ENCODE measurements at places on chromosomes 3 and 15.

DNA sequence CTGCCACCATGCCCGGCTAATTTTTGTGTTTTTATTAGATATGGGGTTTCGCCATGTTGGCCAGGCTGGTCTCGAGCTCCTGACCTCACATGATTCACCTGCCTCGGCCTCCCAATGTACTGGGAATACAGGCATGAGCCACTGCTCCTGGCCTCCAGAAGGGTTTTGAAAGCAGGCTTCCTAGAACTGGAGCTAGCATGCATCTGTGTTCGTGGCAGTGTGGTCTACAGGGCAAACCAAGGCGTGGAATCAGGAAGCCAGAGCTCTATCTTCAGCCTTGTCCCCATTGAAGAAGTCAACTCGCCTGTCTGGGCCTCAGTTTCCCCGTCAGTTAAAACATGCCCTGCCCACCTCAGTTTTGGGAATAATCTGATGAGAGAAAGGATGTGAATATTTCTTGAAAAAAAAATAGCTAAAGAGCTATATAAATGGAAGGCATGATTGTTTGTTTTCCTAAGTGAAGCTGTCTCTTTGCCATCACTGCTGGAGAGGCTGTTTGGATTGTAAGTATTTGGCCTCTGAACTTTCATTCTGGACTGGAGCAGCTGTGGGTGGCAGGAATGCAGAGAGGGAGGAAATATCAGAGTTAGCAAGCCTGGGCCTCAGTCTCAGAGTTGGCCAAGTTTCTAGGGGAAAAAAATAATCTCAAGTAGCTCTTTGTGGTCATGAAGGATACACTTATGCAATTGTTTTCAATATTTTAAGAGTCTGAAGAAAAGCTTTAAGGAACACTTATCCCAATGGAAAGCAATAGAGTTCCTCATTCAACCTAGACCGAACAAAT, 36.5 kb upstream of the UACA start:
- DNase-seq, result no peak

DNA sequence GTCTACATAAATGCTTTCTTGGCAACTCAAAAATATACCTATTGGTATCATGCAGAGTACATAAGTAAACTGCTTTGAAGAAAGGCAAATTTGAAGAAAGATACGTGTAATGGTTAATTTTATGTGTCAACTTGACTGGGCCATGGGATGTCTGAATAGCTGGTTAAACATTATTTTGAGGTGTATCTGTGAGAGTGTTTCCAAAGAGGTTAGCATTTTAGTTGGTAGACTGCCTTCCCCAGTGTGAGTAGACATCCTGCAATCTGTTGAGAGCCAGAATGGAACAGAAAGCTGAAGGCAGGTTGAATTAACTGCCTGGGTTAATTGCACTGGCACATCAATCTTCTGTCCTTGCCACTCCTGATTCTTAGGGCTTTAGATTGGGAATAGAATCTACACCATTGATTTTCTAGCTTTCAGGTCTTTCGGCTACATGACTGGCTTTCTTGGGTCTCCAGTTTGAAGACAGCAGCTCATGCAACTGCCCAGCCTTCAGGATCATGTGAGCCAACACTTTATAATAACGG, 98.3 kb downstream of the CMSS1 start:
- DNase-seq, result no peak

DNA sequence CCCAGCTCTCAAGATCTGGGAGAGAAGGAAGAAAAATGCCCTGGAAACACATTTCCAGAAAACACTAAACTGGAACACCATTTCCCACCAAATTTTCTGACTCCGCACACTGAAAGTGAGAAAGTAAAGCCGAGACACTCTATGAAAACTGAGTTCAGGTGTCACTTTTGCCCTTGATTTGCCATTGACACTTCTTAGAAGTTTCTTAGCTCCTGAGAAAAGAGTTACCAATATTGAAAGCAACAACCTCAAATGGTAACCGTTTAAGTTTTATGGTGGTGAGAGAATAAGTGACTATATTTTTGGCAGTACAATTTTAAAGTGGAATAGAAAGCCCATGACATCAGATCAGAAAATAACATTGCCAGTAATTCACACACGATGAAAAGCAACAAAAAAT, 39.0 kb downstream of the CD86 start:
- DNase-seq, result no peak

- no peak for DNase-seq
Observed at GRCh38 chr3:33181229-33181628, 37.4 kb downstream of the SUSD5 start.

GRCh38 chr15:39668457-39668856, 87.6 kb downstream of the THBS1 start:
- no peak for DNase-seq

GRCh38 chr3:71011565-71012287, 571.8 kb downstream of the FOXP1 start:
- DNase-seq, result no peak

DNA sequence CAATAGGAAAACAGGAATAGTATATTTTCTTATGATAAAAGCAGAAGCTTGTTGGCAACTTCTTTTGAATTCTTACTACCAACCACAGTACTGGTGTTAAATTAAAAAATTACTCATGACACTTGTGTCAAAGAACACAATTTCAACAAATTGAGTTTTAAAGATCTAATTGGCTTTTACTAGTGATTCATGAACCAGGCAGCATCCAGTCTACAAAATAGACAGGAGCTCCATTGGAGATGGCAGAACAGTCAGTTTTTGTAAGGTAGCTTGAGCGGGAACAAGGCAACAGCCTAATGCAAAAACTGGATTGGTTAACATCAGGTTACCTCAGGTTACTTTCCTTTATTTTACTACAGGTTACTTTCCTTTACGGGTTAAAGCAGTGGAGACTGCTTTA, 181.3 kb upstream of the THBS1 start:
- DNase-seq, result no peak

- DNase-seq, result no peak
Observed at GRCh38 chr15:78446551-78446950, 8.5 kb downstream of the IREB2 start.

DNA sequence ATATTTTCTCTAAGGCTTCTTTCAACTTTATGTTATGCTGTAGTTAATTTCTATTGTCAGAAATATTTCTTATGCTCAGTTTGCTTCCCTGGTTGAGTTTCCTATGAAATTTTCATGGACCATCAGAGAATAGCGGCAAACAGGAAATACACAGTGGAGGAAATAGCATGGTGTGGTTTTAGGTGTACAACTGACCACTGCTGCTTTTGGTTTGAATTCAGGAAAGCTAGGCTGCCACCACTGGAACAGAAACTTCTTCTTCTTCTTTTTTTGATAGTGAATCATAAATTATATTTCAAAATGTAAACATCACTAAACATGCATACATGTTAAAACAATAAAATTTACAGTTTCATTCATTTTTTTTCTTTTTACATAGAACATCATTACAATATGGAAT, 316.6 kb upstream of the TGFBR2 start:
- no peak for DNase-seq

GRCh38 chr3:39208463-39209055, 16.2 kb upstream of the XIRP1 start:
- DNase-seq, result peak; percentile 36

DNA sequence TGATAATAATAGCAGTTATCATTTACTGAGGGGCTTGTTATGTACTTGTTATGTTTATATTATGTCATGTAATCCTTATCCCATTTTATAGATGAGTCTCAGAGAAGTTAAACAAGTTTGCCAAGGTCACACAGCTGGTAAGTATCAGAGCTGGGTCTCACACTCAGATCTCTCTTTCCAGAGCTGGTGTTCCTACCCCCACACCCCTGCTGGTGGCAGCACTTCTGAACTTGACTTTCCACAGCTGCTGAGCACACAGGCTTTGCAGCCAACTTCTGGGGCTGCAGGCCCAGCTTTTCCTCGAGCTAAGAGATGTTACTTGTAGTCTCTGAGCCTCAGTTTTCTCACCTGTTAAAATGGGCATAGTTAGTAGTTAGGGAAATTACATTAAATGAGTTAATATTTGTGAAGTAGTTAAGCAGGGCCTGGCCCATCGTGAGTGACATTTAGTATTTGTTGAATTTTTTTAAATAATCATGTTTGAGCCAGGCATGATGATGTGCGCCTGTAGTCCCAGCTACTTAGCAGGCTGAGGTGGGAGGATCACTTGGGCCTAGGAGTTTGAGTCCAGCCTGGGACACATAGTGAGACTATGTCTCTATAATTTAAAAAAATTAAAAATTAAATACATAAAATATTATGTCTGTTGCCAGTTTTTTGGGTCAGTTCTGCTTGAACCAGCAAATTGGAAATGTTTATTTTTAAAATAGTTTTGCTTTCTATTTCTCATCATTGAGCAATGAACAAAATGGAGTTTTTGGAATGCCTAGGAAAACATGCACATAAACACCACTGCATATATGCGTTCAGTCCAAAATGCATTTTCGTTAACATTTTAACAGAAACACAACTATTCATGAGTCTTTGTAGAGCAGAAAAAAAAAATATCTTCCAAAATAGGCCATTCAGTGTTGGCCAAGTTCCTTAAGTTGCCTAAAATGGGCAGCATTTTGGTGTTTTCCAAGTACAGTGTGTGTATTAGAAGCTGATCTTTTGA, 87.3 kb downstream of the SMAD6 start:
- DNase-seq, result no peak

GRCh38 chr3:98188545-98188944, 22.0 kb downstream of the OR5H15 start:
- no peak for DNase-seq

GRCh38 chr3:45639044-45639392, 44.5 kb downstream of the LIMD1 start:
- no peak for DNase-seq

DNA sequence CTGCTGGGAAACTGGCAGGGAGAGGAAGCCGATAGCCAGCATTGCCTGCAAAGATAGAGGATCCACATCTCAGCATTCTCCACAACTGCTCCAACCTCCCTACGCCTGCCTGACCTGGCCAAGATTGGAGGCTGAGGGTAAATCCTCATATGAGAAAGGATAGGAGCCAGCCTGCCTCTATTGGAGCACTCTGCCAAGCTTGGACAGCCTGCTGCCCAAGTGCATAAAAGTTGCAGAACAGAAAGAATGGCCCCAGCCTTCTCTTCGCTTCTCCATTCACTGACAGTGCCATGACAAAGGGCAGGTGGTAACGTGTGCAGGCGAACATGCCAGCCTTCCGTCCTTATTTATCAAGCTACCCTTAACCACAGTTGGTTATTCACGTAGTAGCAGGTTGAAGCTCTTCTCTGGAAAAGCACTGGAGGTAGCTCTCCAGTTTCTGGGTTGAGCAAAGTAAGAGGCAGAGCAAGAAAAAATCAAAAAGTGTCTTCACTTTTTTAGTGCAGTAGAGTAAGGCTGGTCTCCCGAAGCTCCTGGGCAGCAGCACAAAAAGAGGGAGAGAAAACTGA, 4.3 kb downstream of the BMF start:
- DNase-seq, result no peak

DNA sequence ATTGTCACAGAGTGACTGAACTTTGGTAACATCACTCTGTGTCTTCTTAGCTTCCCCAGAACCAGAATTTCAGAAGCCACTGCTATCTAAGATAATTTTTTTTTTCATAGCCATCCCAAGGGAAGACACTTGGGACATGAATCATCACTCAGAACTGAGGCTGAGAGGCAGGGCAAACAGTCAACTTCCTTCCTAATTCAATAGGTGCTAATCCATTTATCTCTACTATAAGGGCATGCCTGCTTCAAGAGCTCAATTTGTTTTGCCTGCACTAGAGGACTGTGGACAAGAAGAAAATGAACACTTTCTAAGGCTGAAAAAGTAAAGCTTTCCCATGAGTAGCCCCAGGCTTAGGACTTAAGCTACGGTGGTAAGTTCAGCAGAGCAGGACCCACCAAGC, 56.7 kb upstream of the MYRIP start:
- no peak for DNase-seq

- no peak for DNase-seq
Observed at GRCh38 chr3:189353318-189353965, 181.7 kb downstream of the TPRG1 start.

GRCh38 chr3:188446014-188446413, 292.1 kb downstream of the LPP start:
- no peak for DNase-seq

- no peak for DNase-seq
Observed at GRCh38 chr3:187025656-187026316, 95.5 kb downstream of the ST6GAL1 start.

- DNase-seq, result no peak
Observed at GRCh38 chr3:185150561-185150960, 2.3 kb downstream of the C3orf70 start.

Measured in neural crest cell (in vitro differentiated cells).